ENCODE measurements at places on chromosomes 6 and 20.

DNA sequence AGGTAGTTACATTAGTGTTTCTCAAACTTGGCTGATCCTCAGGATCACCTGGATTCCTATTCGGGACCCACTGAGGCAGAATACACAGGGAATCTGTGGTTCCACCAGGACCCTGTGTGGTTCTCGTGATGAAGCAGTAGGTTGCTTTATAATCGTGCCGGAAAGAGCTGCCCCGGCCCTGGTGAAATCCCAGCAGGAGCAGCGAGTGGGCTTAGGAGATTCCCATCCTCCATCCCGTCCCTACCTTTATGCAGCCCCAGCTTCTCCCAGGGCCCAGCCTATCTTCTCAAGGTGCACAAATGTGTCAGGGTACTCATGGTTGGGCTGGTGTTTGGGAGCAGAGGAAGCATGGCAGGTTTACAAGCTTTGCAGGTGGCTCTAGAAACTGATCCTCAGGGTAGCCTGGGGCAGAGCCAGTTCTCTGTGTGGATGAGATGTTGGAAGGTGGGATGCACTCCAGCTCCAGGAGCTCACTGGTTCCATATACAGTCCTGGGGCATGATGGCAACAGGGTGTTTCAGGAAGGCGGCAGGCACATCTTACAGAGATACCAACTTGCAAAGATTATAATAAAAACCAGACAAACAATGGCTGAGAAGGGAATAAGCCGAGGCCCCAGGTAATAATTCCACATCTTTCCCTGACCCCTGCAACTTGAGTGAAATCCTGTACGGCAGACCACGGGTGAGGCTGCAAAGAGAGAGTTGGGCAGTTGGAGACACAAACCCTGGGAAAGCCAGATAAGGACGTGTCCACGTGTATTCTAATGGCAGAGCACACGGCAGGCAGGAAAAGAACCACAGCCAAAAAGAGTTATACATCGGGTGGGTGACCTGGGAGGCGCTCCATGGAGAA lies 5.9 kb downstream of the SLC22A1 start:
- DNase-seq, result no peak

DNA sequence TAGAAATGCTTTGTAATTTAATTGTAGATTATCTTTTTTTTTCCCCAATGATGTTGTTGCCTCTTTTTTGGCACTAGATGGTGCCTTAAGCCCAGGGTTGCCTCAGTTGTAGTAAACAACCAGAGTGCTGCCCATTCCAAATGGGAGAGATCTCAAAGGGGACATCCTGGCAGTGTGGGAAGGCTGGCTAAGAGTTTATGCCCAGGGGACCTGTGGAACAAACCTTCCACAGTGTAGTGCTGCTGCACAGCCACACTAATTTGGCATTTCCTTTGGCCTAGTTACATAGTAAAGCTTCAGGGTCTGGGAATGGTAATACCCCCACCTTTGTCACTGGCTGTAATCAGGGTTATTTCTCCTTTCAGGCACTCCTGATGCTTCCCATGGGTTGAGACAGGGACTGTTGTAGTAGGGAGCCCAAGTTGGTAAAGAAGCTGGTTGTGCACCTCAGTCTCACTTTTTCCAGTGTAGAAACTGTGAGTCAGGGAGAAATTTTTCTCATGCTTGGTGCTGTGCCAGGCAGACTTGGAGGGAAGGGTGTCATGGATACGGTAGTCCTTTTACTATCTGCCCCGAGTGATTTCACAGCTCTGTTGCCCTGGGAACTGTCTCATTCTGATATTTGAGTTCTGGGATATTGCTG lies 177.8 kb upstream of the ECI2 start:
- no peak for DNase-seq

DNA sequence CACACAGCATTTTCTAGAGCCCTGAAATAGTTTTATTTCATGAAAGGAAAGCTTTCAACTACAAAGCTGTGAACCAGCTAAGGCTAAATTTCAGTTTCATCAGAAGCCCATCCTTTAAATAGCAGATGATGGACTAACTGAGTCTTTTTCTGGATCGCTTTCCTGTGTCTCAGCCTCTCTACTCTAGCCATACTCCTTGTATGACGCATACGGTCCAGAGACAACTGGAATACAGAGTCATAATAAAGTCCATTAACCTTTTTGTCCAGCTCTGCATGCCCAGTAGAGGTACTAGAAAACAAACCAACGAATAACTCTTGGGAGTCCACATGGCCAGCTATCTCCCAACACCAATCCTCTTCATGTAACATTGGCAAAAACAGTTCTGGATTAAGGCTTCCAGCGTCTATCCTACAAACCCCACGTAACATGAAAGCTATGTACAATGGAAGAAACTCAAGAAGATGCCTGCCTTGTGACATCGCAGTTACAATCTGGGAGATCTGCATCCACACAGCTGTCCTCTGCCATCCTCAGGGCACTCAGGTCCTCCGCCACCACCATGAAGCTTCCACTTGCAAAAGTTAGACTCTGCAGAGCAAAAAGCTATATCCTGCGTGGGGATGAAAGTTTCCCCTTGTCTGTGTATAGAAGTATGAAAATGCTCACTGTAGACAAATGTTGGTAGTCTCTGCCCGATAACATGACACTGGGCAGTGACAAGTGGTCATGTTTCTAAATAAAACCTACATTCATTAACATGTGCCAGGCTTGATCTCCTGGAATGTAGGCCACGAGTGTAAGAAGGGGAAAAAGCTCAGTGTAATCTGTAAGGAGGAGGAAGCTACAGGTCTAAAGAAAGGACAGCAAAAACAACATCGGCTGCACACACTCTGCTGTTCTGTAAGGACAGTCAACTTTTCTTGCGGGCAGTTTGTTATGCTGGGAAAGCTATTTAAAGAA lies 360.4 kb downstream of the ESR1 start:
- DNase-seq, result no peak

DNA sequence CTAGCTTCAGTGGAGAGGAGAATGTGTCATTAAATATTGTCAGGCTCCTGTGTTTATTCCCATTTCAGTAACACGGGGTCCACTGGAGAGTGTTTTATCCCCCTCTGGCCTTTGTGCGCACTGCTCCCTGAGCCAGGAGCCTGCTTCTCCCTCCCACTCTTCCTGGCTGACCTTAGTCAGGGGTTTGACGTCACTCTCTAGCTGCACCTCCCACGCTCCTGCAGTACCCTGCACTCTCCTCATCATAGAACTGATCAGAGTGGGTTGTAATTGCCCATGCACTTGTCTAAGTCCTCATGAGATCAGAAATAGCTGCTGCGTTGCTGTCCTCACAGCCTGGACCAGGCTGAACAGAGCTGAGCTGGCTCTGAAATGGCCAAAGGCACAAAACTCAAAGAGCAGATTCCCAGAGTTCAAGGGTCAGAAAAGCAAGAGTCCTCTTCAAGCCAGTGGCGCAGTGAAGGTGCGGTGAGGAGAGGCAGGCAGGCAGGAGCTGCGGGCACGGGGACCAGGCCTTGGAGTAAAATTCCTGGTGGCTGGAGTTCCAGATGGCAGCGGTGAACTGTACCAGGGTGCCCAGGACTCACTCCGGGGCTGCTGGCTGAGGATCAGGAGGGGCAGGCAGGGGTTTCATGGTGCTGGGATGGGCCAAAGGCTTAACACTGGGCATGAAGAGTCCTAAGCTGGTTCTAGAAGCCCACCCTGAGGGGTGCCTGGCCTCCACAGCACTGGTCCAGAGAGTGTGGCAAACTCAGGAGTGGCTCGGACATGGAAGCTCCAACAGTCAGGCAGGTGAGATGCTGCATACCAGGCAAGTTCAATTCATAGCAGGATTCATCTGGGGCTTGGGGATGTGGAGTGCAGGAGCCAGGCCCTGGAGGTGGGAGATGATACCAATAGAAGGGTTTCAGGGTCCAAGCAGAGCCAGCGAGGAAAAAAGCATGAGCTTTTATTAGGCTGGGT lies 170.9 kb downstream of the SCP2D1 start:
- no peak for DNase-seq

- DNase-seq, result no peak
Observed at GRCh38 chr6:39430871-39431523, 108.5 kb upstream of the KCNK16 start.

DNA sequence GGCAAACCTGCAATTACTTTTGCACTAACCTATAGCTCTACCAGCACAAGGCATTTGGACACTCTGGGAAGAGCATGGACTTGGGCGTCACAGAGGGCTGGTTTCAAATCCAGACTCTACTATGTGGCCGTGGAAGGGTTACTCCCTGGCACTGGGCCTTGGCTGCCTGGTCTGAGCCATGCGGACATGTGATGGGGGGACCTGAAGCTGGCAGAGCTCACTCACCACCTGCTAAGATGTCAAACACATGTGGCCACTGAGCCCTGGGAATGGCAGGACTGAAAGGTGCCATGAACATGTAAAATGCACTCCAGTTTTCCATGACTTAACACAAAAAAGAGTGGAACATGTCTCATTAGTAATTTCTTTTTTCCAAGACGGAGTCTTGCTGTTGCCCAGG lies 23.7 kb downstream of the VSTM2L start:
- no peak for DNase-seq

DNA sequence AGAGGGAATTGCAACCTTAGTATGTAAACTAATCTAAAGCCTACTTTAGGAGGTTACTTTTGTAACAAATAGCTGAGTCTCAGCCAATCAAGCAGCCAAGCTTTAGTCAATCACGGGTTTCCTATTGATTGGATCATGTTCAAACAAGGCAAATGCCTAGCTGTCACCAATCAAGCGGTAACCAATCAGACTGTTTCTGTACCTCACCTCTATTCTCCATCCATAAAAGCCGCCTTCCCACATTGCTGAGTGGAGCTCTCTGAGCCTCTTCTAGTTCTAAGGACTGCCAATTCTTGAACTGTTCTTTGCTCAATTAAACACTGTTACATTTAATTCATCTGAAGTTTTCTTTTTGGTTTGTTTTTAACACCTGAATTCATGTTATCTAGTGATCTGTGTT lies 148.4 kb upstream of the BMP5 start:
- no peak for DNase-seq

GRCh38 chr6:149974825-149975224 lies 11.1 kb downstream of the ULBP1 start:
- DNase-seq, result no peak

GRCh38 chr20:4036351-4036750 lies 21.0 kb upstream of the RNF24 start:
- DNase-seq, result no peak

DNA sequence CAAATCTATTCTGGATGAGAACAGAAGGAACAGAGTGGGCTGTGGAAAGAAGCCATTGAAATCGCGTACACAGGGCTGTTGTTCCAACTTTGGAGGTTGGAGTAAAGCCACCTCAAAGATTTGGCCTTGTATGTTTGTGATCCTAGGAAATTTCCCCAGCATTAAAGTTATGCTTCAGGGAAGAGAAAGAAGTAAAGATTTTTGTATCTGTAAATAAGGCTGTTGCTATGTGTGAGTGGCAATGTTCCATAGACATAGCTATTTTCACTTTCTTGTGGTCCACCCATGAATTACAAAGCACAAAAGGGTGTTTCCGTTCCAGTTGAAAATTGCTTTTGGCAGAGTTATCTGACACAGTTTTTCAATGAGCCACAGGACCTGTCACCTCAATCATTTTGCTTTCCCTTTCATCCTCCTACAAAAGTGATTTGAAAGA lies 321.3 kb downstream of the TFAP2B start:
- no peak for DNase-seq
